ENCODE measurements at places on chromosomes 6 and 20.

DNA sequence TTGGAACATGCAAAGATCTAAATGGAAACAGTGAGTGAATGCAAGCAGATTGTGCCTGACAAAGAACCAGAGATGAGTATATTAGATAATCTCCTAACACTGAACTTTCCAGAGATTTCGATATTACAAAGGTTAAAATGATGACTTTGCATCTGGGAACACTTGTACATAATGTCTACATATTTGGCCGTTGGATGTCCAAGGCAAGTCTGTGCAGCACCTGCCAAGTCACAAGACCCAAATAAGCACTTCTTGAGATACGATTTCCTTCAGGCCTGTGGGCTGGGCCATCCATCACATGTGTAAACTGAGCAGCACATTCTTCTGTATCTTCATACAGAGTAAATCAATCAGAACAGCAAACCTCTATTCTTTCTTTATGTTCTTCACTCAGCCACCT lies 32.5 kb upstream of the SMLR1 start:
- DNase-seq, result no peak

DNA sequence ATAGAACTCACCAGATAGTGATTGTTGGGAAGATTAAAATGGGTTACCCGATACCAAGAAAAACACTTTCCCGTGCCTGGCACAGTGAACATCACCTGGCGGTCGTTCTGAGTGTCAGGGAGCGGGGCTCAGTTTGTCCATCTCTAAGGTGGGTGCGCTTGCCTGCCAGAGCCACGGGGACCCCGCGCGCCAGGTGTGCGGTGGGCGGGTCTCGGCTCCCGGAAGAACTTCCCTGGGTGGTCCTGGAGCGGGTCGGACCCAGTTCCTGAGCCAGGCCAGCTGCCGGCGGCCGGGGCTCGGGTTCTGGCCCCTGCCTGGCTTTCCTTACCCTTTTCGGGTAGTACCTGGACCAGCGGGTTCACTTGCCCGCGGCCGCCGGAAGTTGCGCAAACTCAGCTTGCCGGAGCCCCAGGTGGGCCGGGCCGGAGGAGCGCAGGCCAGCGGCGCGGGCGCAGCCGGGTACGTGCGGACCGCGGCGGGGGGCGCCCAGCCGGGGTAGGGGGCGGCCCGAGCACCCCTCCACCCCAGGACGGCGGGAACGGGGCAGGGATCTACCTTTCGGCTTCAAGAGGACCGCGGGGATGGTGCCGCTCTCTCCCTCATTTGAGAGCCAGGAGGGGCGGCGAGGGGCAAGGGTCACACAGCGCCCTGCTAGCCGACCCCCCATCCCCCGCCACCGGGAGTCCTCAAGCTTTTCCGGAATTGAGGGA lies 7.5 kb downstream of the FAM110A start:
- DNase-seq, result no peak

DNA sequence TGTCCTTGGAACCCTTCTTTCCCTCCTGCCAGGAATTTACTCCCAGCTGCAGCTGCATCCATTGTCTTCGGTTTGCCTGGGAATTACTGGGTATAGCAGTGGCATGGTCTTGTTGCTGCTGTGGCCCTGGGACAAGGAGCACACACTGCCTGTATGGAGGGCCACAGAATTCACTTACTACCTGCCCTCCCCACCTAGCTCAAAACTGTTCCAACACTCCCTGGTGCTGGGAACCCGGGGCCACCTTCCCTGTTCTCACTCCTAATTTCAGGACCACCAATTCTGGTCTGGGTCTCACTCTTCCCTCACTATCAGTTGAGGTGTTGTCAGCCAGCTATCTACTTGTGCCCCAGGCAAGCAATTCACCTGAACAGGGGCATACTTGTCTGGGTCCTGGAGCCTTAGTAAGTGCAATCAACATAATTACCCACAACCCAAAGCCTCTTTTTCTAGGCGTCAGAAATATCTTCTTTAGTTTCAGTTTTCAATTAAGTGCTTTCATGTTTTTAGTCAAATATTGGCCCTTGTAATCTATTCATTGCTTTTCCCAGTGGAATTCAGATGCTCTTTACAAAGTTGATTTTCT lies 47.2 kb downstream of the METTL24 start:
- DNase-seq, result no peak

GRCh38 chr6:165906-166305 lies 126.4 kb upstream of the DUSP22 start:
- no peak for DNase-seq

GRCh38 chr20:38007526-38007925 lies 25.7 kb downstream of the TTI1 start:
- no peak for DNase-seq

All from Right ventricle myocardium inferior (tissue), 1 donor.